ENCODE measurements at places on chromosomes 13 and 19.

GRCh38 chr19:7859831-7860713 is 14.1 kb downstream of the PRR36 start:
- no peak for DNase-seq

GRCh38 chr13:102708211-102708610 is 13.4 kb upstream of the METTL21C start:
- DNase-seq, result no peak

GRCh38 chr13:40537146-40537895 is 129.1 kb downstream of the FOXO1 start:
- DNase-seq, result no peak

DNA sequence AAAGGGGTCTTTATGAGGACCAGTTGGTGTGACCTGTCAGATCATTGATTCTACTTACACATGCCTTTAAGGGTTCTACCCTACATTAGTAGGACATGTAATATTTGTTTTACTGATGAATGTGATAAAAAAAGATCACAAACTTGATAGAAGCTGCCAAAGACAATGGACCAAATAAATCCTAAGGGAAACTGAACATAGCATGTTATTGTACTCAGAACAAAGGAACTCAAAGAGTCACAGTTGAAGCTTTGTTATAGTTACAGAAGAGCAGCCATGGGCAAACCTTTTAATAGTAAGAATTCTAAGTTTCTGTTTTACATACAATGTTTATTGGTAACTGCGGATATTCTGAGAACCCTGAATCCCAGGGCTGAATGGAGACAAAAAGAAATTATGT is 780.1 kb downstream of the SLITRK6 start:
- no peak for DNase-seq

DNA sequence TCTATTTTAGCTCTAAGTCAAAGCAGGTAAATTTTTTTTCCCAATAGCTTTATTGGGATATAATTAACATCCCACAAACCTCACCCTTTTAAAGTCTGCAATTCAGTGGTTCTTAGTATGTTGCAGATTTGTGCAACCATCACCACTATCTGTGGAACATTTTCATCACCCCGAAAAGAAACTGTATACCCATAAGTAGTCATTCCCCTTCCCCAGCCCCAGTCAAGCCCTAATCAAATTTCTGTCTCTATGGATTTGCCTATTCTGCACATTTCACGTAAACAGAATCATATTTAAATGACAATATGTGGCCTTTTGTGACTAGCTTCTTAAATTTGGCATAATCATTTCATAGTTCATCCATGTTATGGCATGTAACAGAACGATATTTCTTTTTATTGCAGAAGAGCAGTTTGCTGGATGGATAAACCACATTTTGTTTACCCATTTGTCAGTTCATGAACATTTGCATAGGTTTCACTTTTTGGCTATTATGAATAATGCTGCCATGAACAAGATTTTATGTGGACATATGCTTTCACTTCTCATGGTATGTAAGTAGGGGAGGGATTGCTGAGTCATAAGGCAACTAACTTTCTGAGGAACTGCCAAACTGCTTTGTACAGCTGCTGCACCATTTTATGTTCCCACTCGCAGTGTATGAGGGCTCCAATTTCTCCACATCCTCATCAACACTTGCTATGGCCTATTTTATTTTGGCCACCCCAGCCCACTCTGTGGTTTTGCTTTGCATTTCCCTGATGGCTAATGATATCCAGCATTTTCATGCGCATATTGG is 10.9 kb downstream of the SLC46A3 start:
- DNase-seq, result no peak

DNA sequence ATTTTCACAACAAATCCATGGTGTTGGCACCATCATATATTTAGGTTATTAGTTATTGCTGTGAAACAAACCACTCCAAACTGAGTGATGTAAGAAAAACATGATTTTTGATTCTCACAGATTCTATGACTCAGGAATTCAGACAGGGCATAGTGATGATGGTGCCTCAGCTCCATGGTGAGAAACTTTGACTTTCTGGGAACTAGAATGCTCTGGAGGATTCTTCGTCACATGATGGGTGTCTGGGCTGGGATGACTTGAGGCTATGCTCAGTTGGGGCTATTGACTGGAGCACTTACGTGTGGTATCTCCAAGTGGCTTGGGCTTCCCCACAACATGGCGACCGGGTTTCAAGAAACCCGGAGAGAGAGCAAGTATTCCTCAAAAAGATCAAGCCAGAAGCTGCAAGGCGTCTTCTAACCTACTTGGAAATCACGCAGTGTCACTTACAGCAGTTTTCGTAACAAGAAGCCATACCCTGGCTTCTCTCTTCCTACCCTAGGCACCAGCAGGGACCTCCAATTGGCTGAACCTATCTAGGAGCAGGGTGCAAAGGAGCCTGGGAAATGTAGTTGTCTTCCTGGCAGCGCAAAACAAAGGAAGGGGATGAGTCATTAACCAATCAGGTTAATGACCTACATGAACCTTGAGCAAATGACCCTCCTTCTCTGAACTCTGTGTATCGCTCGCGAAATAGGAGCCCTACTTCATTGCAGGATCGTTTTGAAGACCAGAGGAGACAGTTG is 22.4 kb downstream of the VAV1 start:
- no peak for DNase-seq
